Activated naive CD8-positive, alpha-beta T cell treated with anti-CD3 and anti-CD28 coated beads, Interleukin-2, amount 50 U/mL, for 24 hours (primary cell): ENCODE measurements at places on chromosomes 6 and 20.

DNA sequence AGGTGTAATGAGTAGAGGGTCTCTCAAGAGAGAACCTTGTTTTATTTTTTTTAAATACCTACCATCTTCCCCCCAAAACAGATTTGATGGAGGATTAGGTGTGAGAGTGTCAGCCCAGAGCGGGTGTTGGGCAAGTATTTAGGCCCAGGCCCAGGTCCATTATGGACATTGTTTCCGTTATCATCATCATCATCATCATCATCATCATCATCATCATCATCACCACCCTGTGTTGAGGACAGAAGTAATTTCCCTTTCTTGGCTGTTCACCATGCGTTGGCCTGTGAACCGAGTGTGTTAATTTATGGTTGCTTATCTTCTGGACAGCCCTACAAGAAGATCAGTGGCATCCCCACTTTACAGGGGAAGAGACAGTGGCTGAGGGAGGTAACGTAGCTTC is 28.6 kb downstream of the PSMF1 start:
- DNase-seq, result no peak

- DNase-seq, result no peak
These were observed 140.8 kb downstream of the FARS2 start for GRCh38 chr6:5401845-5402738.

- no peak for DNase-seq
These were observed 20.9 kb downstream of the FAM8A1 start for GRCh38 chr6:17621003-17621402.

DNA sequence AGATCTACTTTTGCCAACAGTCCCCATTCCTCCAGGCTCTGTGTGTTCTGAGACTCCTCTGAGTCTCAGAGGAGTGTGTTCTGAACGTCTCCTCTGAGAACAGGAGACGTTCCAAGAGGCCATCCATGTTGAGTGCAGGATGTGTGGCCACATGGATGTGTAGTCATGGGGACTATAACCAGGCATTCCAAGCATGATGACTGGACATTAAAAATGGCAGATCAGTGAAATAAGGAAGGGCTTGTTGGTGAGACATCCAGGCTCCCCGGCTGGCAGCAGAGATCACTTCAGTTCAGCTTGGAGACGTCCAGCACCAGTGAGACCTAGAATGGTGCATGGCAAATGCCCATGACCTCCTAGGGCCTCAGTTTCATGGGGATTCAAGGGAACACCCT is 34.3 kb upstream of the POU5F1 start:
- DNase-seq, result no peak

DNA sequence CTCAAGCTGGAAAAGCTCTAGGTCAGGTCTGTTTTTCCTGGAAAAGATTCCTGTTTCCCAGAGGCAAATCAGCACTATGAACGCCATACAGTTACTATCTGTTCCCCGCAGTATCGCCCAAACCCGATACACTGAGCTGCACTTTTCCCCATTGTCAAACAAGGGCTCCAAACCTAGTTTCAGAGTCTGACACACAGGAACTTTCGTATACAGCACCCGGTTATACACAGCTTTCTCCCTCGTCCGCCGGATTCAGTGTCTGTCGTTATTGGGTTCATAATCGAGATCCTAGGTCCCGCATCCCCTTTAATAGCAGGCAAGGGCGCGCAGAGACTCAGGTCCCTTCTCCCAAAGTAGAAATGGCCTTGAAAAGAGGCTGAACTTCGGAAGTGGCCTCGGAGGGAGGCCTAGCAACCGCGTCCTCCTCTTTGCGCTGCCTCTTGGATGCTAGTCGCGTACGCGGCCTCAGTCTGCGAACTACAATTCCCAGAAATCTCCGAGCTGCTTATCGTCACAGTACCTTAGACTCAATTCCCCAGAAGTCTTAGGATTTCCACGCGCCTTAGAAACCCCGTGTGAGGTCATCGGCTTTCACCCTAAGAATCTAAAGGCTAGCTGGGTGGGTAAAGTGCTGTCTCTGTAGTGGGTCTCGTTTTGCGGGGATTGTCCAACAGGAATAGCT is 34.2 kb downstream of the ZNF391 start:
- no peak for DNase-seq

- DNase-seq, result no peak
These were observed 63.3 kb upstream of the ZNF133 start for GRCh38 chr20:18224968-18225568.

DNA sequence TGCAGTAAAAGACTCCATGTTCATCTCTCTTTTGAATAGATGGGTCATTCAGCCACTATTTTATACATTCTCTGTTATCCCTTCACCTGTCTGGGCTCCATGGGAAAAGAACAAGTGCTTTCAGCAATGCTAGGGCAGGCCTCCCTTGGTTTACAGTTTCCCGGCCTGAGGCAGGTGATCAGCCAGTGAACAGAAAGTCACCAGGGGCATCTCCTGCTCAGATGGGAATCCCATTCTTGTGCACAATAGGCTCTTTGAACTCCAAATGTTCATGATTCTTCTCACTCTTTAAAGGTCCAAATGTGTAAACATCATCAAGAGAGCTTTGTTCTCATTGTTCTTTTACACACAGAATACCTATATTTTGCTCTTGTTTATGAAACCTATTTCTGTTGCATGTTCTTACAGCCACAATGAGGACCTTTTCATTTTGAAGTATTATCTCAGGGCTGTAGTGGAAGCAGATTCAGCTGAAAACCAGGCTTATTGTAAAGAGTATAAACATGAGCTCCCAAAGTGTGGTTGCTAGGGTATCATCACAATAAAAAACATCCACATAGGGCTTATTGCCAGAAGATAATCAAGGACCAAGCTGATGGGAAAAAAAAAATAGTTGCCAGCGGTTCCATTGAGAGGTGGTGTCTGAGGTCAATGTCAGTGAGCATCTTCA is 267.1 kb upstream of the SGK1 start:
- no peak for DNase-seq

GRCh38 chr20:8428988-8429387 is 296.9 kb downstream of the PLCB1 start:
- peak; percentile 4 for DNase-seq

DNA sequence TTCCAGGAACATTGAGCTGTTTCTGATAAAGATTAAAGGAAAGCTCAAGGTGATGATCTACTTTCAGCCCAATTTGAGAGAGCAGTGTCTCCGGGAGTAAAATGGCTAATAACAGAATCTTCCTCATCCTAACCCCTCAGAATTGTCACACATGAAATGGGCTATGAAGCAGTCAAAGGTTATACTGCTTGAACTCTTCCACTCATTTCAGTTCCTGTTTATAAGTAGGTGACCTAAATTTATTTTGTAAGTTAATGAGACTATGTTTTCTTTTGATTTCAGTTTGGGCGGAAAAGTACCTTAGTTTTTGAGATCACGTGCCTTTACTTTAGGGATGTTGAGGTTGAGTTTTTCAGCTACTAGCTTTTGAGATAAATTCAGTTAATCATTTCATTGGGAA is 47.2 kb downstream of the QKI start:
- DNase-seq, result no peak

GRCh38 chr6:149130508-149130907 is 187.0 kb upstream of the TAB2 start:
- no peak for DNase-seq

DNA sequence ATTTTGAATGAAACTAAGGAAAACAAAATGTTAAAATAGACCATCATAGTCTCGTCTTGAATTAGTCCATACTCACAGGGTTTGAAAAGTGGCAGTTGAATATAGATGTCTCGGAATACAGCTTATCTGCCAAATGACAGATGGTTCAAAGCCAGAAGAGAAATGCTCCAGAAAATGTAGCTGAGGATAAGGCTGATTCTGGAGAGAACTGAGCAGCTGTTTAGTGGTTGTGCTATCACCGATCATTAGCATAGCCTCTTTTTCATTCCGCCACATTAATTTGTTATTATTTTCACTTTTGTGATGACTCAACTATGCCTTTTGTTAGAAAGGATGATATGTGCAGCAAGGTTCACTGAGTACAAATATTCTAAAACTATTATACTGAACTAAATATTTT is 390.2 kb upstream of the MAN1A1 start:
- DNase-seq, result no peak

DNA sequence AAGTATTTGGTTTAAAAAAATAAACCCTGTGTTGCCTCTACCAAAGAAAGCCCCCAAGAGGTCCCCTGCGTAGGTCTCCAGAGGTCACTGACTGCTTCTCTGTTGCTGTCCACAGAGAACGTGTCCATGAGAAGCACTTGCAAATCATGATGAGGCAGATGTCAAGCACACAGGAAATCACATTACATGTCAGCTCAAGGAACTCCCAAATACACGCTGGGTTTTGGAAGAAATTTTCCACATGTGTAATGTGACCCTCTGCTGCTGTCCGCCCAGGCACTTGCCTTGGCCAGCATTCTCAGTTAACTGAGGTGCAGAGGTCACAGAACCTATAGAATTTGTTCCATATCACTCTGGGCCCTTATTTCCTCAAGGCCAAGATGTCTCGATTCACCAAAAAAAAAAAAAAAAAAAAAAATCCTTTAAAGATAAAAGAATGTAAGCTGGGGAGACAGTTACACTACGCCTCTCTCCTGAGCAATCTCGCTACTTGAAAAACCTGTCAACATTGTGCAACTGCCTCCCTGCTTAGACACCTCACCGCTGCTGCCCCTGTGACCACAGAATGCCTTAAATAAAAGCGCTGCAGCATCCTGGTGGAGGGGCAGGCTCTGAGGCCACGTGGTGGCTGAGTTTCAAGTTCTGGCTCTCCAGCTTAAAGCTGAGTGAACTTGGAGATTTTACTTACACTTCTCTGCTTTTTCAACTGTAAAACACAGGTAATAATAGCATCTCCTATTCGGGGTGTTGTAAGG is 42.3 kb downstream of the SLC22A23 start:
- DNase-seq, result no peak

- no peak for DNase-seq
These were observed 22.6 kb upstream of the SH3BGRL2 start for GRCh38 chr6:79608334-79609224.

DNA sequence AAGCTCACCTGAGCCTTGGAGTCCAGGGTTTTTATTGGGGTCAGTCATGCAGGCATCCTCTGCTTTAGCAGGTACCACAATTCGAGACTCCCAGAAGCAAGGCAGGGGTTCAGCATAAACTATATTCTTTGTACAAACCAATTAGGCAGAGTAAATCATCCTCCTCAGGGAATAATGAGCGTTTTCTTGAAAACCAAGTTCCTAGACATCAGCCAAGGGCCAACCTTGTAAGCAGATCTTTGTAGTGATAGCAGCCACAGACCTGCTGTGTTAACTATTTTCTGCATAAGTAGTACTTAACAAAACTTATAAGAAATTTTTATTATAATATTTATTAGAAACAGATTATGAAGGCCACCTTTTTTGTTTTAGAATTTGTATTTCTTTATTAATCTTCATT is 74.7 kb downstream of the STXBP5 start:
- no peak for DNase-seq

GRCh38 chr6:146149770-146150169 is 120.9 kb downstream of the GRM1 start:
- DNase-seq, result no peak

- DNase-seq, result no peak
These were observed 1.5 kb upstream of the RREB1 start for GRCh38 chr6:7106215-7106751.

GRCh38 chr20:17679941-17680835 is 1.9 kb downstream of the RRBP1 start:
- DNase-seq, result peak; percentile 12

DNA sequence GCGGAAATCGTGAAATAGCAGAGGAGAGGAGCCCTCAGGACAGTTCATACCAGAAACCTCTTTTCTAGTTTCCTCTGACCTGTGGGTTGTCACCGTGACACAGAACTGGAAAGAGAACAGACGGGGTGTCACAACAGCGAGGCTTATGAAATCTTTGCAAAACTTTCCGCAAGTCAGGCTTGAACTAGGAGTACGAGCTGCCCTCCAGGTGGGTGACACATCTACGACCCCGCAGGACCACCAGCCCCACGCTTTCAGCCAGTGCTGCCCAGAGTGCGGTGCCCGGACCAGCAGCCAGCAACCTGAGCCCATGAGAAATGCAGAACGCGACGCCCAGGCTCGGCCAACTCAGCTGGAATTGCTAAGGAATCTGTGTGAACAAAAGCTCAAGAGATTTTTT is 30.8 kb downstream of the WRNIP1 start:
- DNase-seq, result no peak

GRCh38 chr6:35310265-35310831 is 12.7 kb downstream of the DEF6 start:
- peak; percentile 27 for DNase-seq

DNA sequence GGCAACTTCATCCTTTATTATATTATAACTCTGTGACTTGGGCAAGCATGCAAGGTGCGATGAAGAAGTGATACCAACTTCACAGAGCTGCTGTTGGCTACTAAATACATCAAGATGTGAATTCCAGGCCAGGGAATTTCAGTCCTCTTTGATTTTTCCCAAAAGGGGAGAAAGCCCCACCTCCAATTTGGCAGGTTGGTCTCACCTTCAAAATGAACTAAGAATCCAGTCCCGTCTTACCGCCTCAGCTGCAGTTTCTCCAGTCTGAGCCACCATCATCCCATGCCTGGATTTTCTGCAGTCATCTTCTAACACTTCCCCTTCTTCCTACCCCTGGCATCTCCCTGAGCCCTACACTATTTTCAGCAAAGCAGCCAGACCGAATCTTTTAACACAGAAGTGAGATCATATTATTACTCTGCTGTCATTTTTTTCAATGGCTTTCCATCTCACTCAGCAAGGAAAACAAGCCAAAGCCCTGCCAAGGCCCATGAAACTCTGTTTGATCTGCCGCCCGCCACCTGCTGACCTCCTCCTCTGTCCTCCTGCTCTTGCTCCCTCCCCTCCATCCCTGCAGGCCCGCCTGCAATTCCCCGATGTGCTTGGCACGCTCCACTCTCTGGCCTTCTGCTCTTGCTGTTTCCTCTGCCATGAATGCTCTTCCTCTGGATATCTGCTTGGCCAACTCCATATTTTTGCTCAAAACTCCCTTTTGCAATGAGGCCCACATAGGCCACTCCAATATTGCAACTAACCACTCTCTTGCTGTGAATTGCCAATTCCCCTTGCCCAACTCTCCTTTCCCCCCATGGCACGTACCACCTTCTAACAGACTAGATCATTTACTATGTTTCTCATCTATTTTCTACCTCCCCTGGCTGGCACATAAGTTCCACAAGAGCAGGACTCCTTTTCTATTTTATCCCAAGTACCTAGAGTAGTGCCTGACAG is 46.0 kb upstream of the TAGAP start:
- no peak for DNase-seq

DNA sequence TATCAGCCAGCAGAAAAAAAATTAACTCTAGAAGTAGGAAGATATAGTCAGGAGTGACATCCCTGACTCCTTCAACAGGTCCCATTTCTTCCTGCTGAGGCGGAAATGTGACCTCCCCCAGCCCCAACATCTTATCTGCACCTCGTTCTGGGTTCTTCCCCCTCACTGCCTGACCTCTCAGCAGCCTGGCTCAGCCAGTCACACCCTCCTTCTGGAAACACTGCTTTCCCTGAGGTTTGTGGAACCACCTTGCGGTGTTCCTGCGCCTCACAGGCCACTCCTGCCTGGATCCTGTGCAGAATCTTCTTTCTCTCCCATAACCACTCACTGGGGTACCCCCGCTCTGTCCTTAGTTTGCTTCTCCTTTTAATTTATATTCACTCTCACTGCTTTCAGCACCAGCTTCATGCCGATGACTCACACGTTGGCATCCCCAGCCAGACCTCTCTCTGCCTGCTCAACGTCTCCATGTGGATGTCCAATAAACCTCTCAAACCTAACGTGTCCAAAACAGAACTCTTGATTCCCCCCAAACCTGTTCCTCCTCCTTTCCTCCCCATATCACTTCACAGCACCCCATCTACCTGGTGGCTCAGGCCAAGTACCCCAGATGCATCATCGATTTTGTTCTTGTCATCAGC is 222.8 kb upstream of the PLN start:
- DNase-seq, result no peak

- DNase-seq, result no peak
These were observed 44.5 kb upstream of the STXBP5 start for GRCh38 chr6:147159536-147160374.

GRCh38 chr20:10192171-10192570 is 26.5 kb upstream of the SNAP25 start:
- no peak for DNase-seq
